Right atrium auricular region (tissue), 2 donors: ENCODE measurements at places on chromosomes 13 and 19. TPM values are rescaled to one million over a fixed set of nuclear protein-coding genes. Genes with fewer than 3 reads are reported as not detected.

- no peaks in the 10 kb centered on the region for H3K36me3 ChIP-seq
- H3K4me3 ChIP-seq = peak overlapping the region; percentile 62
- peaks cover 48% of the 10 kb centered on the region for H3K4me1 ChIP-seq
- DNase-seq = no peak
Measured at GRCh38 chr13:33284031-33284430, 1.5 kb downstream of the STARD13 start.

DNA sequence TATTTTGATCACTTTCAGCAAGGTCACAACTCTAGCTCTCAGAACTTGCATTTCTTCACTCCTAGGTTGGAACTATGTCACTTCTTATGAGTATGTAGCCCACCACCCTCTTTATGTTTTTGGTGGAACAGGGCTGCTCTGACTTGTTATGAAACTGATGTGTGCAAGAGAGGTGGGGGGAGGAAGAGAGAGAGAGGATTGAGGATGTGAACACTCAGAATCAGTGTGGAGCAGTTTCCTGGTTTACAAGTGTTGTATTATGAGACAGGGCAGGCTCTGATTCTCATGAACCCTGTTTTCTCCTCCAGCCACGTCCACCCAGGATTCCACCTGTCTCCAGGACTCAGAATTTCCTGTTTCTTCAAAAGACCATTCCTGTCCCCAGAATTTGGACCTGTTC, 16.1 kb downstream of the ZNF317 start:
- no peak overlapping the region for H3K27ac ChIP-seq
- H3K4me1 ChIP-seq = no peaks in the 10 kb centered on the region
- no peaks in the 10 kb centered on the region for H3K27me3 ChIP-seq

GRCh38 chr19:10568062-10568825, 535 bp downstream of the CDKN2D start:
- H3K36me3 ChIP-seq = no peaks in the 10 kb centered on the region
- no peaks in the 10 kb centered on the region for H3K27me3 ChIP-seq
- peaks cover 50% of the 10 kb centered on the region for H3K4me1 ChIP-seq
- peak overlapping the region; percentile 90 for H3K27ac ChIP-seq
- no peak for DNase-seq

GRCh38 chr13:53105477-53105876, 76.9 kb downstream of the OLFM4 start:
- no peak overlapping the region for H3K27ac ChIP-seq
- no peak overlapping the region for H3K4me3 ChIP-seq
- DNase-seq = no peak
- H3K27me3 ChIP-seq = no peaks in the 10 kb centered on the region

GRCh38 chr13:37636701-37637100, 38.1 kb upstream of the POSTN start:
- H3K36me3 ChIP-seq = no peaks in the 10 kb centered on the region
- no peak overlapping the region for H3K27ac ChIP-seq
- DNase-seq = no peak
- H3K27me3 ChIP-seq = no peaks in the 10 kb centered on the region
- H3K4me1 ChIP-seq = no peaks in the 10 kb centered on the region

- H3K27me3 ChIP-seq = no peaks in the 10 kb centered on the region
- no peak overlapping the region for H3K27ac ChIP-seq
- no peak for DNase-seq
- H3K4me3 ChIP-seq = no peak overlapping the region
- no peaks in the 10 kb centered on the region for H3K36me3 ChIP-seq
- H3K4me1 ChIP-seq = no peaks in the 10 kb centered on the region
Measured at GRCh38 chr13:92864584-92865284, 361.9 kb upstream of the GPC6 start.

DNA sequence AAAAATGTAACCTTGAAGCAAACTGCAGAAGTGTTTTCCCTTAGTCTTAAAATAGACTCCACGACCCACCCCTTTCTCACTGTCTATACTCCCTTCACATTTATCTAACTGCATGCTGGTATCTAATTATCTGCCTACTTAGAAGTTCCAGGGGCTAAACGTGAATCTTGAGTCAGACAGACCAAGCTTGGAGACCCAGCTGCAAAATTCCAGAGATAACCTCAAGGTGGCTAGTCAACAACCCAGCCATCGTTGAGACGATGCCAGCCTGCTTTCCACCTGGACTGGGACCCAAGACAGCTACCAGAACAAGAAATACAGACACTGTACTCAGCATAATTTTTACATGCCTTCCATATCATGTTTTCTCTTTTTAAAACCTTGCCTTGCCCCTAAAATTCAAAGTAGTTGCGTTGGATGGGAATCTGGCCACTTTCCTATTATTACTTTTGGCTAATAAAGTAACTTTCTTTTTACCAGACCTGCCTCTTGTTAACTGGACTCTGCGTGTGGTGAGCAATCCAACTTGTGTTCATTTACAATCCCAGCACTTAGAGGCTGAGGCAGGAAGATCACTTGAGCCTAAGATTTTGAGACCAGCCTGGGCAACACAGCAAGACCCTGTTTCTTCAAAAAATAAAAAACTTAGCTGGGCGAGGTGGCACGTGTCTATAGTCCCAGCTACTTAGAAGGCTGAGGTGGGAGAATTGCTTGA, 82.3 kb downstream of the CDADC1 start:
- H3K4me1 ChIP-seq = no peaks in the 10 kb centered on the region
- DNase-seq = no peak
- no peak overlapping the region for H3K4me3 ChIP-seq
- no peaks in the 10 kb centered on the region for H3K27me3 ChIP-seq

DNA sequence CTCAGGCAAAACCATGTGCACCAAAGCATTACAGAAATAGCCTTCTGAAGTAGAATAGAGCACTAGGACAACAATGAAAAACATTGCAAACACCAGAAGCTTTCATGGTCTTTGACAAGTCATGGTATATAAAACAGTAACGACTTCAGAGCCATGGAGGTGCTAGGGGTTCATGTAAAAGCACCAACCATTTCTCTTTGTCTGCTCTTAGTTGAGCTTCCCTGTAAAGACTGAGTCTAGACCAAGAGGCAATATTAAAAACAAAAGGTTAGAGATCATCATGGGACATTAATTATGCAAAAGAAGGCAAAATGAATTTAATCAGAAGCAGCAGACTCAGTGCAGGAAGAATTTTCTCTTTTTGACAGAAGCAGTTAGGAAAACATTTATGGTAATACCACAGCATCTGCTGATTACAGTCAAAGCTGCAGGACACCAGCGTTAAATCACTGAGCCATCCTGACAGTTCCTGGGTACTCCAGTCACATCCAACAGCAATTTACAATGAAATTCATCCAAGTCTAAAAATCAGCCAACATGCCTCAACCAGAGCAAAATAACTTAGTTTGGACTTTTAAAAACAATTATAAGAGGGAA, 476.8 kb downstream of the DIAPH3 start:
- no peak overlapping the region for H3K27ac ChIP-seq
- H3K36me3 ChIP-seq = no peaks in the 10 kb centered on the region
- no peak overlapping the region for H3K4me3 ChIP-seq
- H3K27me3 ChIP-seq = no peaks in the 10 kb centered on the region
- no peaks in the 10 kb centered on the region for H3K4me1 ChIP-seq

GRCh38 chr13:99960663-99961311, 10.8 kb downstream of the ZIC5 start:
- no peak overlapping the region for H3K4me3 ChIP-seq
- no peaks in the 10 kb centered on the region for H3K36me3 ChIP-seq
- H3K27ac ChIP-seq = no peak overlapping the region
- DNase-seq = no peak
- H3K4me1 ChIP-seq = peaks cover 28% of the 10 kb centered on the region
- H3K27me3 ChIP-seq = peaks cover 62% of the 10 kb centered on the region

- H3K4me1 ChIP-seq = no peaks in the 10 kb centered on the region
- no peak for DNase-seq
- H3K36me3 ChIP-seq = no peaks in the 10 kb centered on the region
- no peak overlapping the region for H3K4me3 ChIP-seq
- no peaks in the 10 kb centered on the region for H3K27me3 ChIP-seq
Measured at GRCh38 chr19:16249826-16250404, 52.2 kb downstream of the AP1M1 start.

DNA sequence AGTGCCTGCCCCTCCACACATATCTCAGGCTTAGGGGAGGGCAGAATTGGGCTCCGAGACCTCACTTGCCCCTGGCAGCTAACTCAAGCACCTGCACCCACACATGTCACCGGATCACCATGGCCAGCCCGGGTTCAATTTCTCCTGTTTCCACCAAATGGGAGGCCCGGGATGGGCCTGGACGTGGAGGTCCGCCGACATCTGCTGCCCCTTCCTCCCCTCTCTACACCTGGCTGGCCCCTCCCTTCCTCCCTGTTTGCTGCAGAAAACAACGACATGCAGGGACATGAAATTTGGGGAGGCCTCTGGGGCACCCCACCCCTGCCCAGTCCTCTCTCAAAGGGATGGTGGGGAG, 1.3 kb downstream of the PRKD2 start:
- H3K4me1 ChIP-seq = no peaks in the 10 kb centered on the region
- peak overlapping the region; percentile 87 for H3K4me3 ChIP-seq
- peaks cover 7% of the 10 kb centered on the region for H3K36me3 ChIP-seq

DNA sequence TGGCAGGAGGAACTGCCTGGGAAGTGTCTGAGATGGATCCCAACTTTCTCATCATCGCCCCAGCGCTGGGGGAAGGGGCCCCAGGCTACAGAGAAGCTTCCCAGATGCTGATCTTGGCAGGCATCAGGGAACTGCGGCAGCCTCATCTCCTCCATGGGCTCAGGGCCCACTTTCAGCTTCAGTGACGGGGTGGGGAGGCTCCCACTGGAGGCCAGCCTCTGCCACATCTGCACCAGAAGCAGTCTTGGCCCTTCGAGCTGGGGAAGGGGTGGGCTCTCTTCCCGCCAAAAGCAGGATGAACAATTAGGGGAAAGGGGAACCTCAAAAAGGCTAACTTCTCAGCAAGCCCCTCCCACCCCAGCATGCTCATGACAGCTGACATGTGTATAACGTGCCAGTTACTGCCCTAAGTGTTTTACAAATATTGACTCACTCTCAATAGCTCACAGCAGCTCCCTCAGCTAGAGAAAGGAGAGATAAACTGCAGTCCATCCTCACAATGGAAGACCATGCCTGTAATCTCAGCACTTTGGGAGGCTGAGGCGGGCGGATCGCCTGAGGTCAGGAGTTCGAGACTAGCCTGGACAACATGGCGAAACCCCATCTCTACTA, 7.1 kb upstream of the S1PR2 start:
- H3K36me3 ChIP-seq = no peaks in the 10 kb centered on the region
- no peaks in the 10 kb centered on the region for H3K27me3 ChIP-seq
- no peaks in the 10 kb centered on the region for H3K4me1 ChIP-seq
- no peak overlapping the region for H3K4me3 ChIP-seq
- peak; percentile 76 for DNase-seq

- H3K4me3 ChIP-seq = no peak overlapping the region
- DNase-seq = peak; percentile 93
- peaks cover 68% of the 10 kb centered on the region for H3K4me1 ChIP-seq
- peak overlapping the region; percentile 75 for H3K27ac ChIP-seq
- H3K36me3 ChIP-seq = no peaks in the 10 kb centered on the region
- no peaks in the 10 kb centered on the region for H3K27me3 ChIP-seq
Measured at GRCh38 chr19:6103217-6103644, 7.1 kb downstream of the RFX2 start.

DNA sequence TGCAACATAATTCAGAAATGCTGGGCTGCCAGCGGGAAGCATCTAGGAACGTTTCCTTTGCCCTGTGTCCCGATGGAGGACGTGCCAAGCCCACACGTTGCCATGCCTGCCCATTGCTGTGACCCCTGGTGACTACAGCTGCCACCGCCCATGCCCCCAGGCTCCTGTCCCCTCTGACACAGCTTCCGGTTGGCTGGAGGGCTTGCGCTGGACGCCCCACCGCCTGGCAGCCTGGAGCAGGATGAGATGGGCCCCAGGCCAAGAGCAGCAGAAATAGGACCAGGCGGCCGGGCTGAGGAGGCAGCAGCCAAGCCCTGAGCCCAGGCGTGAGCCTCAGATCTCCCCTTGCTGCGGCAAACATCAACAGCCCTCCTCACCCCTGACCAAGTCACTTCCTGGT, 125.9 kb downstream of the COL4A2 start:
- H3K27ac ChIP-seq = peak overlapping the region; percentile 63
- no peaks in the 10 kb centered on the region for H3K27me3 ChIP-seq
- H3K4me3 ChIP-seq = no peak overlapping the region
- peaks cover 84% of the 10 kb centered on the region for H3K36me3 ChIP-seq
- H3K4me1 ChIP-seq = peaks cover 30% of the 10 kb centered on the region

GRCh38 chr19:39351537-39352064, 9.4 kb downstream of the SAMD4B start:
- peaks cover 36% of the 10 kb centered on the region for H3K36me3 ChIP-seq
- no peak overlapping the region for H3K4me3 ChIP-seq
- H3K27me3 ChIP-seq = no peaks in the 10 kb centered on the region
- DNase-seq = no peak

DNA sequence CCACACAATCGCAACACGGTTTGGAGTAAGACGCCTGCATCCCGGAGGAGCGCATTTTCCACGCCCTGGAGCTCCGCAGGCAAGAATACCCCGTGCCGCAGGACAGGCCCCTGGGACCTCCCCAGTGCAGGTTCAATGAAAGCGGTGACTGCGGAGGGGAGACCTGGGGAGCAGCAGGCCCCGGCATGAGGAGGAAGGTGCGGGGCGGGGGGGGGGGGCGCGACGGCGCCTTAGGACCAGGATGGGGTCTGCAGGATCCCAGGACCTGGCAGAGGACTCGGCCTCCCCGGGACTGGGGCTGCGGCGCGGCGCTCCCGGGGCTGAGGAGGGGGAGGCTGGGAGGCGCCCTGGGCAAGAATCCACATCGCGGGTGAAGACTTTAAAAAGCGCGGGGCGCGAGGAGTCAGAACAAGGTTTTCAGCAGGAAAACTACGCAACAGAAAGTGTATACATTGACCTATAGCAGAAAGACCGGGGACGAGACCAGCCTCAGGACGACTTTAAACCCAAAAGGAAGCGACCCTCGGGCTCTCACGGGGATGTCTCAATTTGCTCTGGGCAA, 432 bp downstream of the ZNF611 start:
- no peaks in the 10 kb centered on the region for H3K36me3 ChIP-seq
- DNase-seq = no peak
- H3K4me1 ChIP-seq = peaks cover 12% of the 10 kb centered on the region

DNA sequence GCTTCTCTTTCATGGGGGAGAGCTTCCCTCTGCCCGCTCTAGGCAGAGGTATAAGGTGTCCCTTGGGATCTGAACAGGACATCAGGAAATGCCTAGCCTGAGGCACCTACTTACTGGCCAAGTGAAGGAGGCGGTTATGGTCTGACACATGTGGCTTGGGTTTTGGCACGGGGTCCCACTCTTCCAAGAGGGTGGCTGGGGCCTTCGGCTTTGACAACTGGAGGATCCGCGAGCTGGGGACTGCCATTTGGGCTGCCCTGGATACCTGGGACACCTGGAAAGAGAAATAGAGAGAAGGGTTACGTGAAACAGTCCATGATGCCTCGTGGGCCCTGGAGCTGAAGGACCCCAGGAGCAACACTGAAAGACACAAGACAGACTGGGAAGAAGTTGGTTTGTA, 22.4 kb upstream of the MIER2 start:
- H3K27ac ChIP-seq = no peak overlapping the region
- H3K27me3 ChIP-seq = no peaks in the 10 kb centered on the region
- DNase-seq = no peak

GRCh38 chr13:113845055-113845454, 18.8 kb downstream of the GAS6 start:
- H3K4me3 ChIP-seq = no peak overlapping the region
- peaks cover 28% of the 10 kb centered on the region for H3K36me3 ChIP-seq
- H3K4me1 ChIP-seq = no peaks in the 10 kb centered on the region
- no peak overlapping the region for H3K27ac ChIP-seq
- no peak for DNase-seq

- peak overlapping the region; percentile 76 for H3K27ac ChIP-seq
- no peaks in the 10 kb centered on the region for H3K36me3 ChIP-seq
- DNase-seq = no peak
- no peaks in the 10 kb centered on the region for H3K27me3 ChIP-seq
Measured at GRCh38 chr19:13011653-13012389, 16.5 kb downstream of the NFIX start.

ZNF415 gene
- total RNA-seq = 14.1 TPM

STOML3 gene
- total RNA-seq = not detected

VN1R2 gene
- not detected for total RNA-seq

LRP3 gene
- total RNA-seq = 16.3 TPM

KRTDAP gene
- total RNA-seq = not detected
